ENCODE measurements at places on chromosomes 16 and 17.

DNA sequence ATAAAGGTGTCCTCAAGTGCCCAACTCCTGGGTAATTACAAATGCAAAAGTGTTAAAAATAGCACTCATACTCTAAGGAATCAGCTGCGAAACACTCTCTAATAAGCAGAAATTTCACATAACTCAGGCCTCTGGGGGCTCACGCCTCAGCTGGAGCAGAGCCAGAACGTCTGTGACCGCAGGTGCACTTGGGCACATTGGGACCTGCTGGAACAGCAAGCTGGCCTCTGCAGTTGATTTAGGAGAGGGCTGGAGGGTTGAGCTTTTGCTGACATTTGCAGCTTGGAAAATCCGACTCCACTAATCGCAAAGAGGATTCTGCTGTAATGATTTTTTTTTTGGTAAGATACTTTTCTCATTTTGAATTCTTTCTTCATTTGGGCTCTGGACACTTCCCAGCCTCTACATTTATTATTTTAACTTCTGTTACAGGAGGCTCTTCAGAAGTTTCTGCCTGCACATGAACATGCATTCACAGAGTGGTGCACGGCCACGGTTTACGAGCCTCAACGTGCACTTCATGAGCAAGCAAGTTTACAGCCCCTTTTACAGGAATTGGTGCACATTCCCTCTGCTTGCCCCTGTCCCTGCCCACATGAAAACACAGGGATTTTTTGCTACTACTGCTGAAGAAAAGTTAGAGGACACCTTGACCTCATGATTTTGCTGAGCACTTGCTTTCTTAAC, 4.1 kb upstream of the SNTB2 start:
- DNase-seq: no peak

- no peak for DNase-seq
Measured at GRCh38 chr17:17670701-17671305, 10.5 kb upstream of the RAI1 start.

DNA sequence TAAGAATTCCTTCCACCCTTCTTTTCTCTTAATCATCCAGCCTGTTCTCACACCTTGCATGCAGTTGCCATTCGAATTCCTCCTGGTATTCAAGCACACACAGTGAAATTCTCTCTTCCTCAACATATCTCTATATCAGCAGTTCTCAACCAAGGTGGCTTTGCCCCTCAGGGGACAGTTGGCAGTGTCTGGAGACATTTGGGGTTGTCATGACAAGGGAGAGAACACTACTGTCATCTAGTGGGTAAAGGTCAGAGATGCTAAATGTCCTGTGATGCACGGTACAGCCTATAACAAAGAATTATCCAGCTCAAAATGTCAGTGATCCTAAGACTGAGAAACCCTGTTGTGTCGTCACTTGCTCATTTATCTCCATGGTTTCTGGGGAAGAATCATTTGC, 94.8 kb upstream of the CPHXL start:
- no peak for DNase-seq

DNA sequence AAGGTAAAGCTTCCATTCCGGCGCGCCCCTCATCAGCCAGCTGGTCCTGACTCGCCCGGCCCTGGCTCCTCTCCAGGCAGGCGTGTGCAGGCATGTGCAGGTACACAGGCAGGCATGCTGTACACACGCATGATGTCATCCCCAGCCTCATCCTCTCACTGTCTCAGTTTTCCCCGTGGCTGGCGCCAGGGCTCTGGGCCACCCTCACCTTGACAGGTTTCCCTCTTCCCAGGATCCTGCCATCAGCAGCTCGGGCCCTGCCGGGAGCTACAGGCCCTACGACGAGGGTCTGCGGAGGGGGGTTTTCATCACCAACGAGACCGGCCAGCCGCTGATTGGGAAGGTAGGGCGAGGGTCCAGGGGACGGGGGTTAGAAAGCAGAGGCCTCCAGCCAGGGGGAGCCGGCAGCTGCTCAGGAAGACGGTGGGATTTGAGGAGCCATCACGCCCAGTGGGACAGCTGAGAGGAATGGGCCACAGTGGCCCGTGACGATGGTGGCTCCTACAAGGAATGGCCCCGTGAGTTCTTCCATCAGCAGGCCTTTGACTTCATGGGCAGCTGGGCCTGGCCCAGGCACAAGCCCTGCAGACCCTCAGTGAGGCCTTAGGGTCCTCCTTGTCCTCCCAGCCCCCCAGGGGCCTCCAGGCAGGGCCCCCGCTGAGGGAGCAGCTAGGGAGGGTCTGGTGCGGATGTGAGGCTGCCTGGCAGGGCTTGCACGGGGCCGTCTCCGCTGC, 8.5 kb downstream of the GAA start:
- no peak for DNase-seq

DNA sequence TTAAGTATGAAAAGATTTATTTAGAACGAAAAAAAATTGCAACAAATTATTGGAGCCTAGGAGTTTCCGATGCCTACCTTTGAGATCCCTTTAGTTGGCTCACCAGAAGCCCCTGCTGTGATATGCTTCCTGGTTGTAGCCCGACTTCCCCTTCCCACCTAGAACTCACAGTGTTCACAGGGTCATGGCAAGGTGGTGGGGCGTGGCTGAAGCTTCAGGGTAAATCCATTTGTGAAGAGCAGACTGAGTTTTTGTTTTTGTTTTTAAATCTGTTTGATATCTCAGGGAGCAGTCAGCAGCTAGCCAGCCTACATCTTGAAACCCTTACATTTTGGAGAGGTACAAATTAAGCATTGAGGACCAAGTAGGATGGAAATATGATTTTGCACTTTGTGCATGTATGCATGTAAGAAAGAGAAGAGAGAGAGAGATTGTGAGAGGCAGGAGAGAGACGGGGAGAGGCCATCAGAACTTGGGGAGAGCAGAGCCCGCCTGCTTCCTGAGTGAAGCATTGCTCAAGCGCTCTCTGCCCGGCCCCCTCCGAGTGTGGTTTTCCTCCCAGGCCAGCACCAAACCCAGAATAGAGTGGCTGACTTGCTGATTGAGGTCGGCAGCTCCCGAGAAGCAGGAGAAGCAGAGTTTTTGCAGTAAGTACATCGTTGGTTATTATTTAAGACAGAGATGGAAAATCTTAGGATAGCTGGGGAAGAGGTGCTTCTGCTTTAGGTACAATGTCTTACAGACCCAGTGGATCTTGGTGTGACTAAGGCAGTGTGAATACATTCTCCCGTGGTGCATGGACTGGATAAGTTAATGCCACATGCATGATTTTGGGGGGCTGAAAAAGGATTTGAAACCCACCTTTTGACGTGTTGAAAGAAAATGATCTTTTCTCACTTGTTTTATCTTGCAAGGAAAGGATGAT, 64.2 kb downstream of the SPECC1 start:
- no peak for DNase-seq

- DNase-seq: no peak
Measured at GRCh38 chr17:7947651-7948050, 15.6 kb downstream of the CNTROB start.

- no peak for DNase-seq
Measured at GRCh38 chr17:21677126-21677910, 15.0 kb upstream of the KCNJ18 start.

GRCh38 chr17:34692920-34693319, 113.5 kb downstream of the TMEM132E start:
- no peak for DNase-seq

DNA sequence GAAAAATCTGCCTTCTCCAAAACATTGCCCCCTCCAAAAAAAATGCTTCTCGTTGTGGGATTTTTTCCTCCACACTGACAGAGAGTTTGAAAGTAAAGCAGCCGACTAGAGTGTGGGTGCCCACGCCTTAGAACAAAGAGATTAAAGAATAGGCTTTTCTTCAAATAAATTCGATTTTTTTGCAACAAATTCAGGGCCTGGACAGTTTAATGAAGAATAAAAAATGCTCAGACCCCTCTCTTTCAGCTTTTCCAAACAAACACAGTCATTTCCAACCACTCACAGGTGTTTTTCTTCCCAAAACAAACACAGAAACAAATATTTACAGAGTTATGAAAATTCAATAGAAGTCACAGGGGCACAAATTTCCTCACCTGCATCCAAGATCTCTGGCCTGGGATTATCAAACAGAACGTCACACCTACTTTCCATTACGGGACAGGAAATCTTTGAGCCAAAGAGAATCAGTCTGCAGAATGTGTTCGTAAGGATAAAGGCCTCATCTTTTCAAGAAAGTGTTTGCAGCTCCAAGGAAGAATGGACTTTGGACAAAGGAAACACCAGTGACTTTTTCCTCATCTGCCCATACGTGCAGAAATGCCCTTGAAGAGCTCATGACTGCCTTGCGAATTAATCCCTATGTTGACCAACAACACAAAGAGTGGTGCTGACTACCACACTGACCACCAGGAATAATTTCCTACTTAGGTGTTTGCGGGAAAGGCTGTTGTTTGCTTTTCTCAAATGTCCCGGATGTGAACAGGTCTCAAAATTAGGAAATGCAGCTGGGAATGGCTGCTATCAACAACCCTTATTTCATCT, 31.3 kb upstream of the TOX3 start:
- DNase-seq: no peak

DNA sequence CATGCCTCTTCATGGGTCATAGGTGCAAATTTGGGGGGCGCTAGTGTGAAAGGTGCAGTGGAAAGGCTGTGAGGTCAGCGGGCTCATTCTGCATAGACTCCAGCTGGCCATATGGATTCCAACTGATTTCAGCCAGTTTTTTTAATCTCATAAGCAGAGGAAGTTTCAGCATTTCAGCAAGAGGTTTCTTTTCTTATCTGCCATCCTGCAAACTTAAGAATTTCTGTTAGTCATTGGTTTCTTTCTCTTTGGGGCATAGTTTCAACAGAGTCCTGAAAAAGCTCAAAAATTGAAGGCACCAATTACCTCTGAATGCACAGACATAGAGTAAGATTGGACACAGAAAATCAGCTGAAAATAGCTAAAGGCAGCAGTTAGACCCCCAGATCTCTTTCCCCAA, 16.2 kb upstream of the ALOX15 start:
- no peak for DNase-seq

DNA sequence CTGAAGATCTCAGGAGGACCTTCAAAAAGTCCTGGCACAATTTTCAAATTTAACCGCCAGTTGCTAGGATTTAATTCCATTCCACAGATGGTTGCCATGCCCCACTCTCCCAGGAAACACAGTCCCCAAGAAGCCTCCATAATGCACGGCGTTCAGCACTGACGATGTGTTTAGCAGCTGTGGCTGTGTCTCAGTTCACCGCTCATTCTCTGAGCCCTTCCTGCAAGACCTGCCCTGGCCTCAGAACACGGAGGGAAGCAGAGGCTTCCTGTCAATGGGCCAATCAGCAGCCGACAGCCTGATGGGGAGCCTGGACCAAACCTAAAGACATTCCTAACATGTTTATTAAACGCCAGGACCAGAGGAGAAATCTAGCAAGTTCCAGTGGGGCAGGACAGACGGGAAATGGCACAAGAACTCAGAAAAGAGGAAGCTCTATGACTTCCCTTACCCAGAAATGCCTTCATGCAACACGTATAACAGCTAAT, 4.9 kb downstream of the MYLK3 start:
- DNase-seq: no peak

DNA sequence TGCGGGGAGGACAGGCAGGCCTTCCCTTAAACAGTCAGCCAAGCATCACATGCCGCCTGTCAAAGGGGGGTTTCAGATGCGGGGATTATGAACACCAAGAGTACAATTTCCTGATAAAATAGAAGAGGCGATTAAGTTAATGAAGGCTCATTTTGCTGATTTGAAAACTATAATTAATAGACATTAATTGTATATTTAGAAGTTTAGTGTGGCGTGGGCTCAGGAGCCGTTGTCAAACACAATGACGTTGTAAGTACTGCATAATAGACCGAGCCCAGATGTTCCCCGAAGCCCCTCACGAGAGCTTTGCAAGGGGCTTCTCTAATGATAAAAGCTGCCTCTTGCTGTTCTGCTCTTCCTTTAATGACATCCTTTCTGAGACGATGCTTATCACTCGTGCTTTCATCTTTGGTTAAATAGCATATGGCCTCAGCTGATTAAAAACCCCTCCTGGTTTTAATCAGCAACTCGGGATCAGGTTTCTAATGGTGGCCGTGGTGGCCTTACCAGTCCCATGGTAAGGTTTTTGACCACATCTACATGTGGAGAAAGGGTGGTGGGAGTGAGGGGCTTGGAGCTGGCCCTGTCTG, 28.2 kb downstream of the SNX20 start:
- DNase-seq: no peak

DNA sequence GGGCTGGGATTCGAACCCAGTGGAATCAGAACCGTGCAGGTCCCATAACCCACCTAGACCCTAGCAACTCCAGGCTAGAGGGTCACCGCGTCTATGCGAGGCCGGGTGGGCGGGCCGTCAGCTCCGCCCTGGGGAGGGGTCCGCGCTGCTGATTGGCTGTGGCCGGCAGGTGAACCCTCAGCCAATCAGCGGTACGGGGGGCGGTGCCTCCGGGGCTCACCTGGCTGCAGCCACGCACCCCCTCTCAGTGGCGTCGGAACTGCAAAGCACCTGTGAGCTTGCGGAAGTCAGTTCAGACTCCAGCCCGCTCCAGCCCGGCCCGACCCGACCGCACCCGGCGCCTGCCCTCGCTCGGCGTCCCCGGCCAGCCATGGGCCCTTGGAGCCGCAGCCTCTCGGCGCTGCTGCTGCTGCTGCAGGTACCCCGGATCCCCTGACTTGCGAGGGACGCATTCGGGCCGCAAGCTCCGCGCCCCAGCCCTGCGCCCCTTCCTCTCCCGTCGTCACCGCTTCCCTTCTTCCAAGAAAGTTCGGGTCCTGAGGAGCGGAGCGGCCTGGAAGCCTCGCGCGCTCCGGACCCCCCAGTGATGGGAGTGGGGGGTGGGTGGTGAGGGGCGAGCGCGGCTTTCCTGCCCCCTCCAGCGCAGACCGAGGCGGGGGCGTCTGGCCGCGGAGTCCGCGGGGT, at the start of gene CDH1:
TSS of gene CDH1 (plus strand) at position 247 of the 684 bp plus-strand sequence. CDS start at position 371, 124 bp downstream.
- DNase-seq: no peak

GRCh38 chr16:53071748-53072301, 17.0 kb downstream of the CHD9 start:
- no peak for DNase-seq

GRCh38 chr17:82339634-82340580, 6.3 kb upstream of the SECTM1 start:
- DNase-seq: no peak

GRCh38 chr17:59361386-59361785, 29.9 kb downstream of the YPEL2 start:
- no peak for DNase-seq

DNA sequence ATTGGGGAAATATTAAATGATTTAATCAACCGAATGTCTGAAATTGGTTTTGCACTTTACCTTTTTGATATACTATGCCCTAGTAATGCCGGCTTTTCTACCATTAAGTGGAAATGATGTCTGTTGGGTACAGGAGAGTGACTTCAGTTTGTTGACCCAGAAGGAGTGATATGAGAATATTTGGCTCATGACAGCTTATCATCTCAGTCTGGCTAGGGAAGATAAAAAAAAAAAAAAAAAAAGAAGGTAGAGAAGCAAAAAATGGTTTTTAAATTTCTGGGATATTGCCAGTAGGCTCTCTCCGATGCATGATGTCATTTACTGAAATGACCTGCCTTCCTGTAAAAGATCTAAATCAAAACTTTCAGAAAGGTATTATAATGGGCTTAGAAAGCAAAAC, 69.0 kb downstream of the CNTNAP4 start:
- no peak for DNase-seq

GRCh38 chr16:65600046-65600445, 478.2 kb upstream of the CDH11 start:
- DNase-seq: no peak

- DNase-seq: no peak
Measured at GRCh38 chr17:78046923-78047322, 81.6 kb downstream of the TMC6 start.

GRCh38 chr17:66347661-66348514, 45.5 kb downstream of the PRKCA start:
- DNase-seq: no peak

- DNase-seq: no peak
Measured at GRCh38 chr16:4138713-4139112, 22.5 kb upstream of the ADCY9 start.

GRCh38 chr16:65315081-65315780, 193.4 kb upstream of the CDH11 start:
- DNase-seq: no peak
